ENCODE measurements at places on chromosomes 7 and 10.

DNA sequence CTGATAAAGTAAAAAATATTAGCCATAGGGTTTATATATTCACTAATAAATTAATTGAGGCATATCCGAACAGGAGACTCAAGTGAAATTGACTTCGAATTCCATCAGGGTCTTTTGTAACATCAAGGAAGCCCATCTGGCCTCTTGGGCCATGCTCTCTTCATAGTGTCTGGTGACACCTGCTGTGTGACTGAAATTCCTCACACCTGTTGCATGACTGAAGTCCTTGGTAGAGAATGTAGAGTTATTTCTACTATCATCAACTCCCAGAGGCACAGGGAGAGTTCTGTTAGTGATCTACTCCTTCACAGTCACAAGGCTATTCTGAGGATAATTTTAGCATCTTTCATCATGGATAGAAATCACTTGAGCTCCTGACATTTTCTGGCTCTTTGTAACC lies 138.3 kb upstream of the LSM8 start:
- no peak for DNase-seq

GRCh38 chr7:79055722-79056415 lies 397.6 kb downstream of the MAGI2 start:
- no peak for DNase-seq

GRCh38 chr10:110983466-110983865 lies 64.1 kb downstream of the SHOC2 start:
- no peak for DNase-seq

GRCh38 chr7:108020585-108020984 lies 17.6 kb upstream of the LAMB1 start:
- DNase-seq, result no peak

- no peak for DNase-seq
Measured at GRCh38 chr7:116799916-116800315, 62.5 kb upstream of the CAPZA2 start.

- DNase-seq, result peak; percentile 13
Measured at GRCh38 chr7:37732253-37732652, 48.7 kb downstream of the GPR141 start.

DNA sequence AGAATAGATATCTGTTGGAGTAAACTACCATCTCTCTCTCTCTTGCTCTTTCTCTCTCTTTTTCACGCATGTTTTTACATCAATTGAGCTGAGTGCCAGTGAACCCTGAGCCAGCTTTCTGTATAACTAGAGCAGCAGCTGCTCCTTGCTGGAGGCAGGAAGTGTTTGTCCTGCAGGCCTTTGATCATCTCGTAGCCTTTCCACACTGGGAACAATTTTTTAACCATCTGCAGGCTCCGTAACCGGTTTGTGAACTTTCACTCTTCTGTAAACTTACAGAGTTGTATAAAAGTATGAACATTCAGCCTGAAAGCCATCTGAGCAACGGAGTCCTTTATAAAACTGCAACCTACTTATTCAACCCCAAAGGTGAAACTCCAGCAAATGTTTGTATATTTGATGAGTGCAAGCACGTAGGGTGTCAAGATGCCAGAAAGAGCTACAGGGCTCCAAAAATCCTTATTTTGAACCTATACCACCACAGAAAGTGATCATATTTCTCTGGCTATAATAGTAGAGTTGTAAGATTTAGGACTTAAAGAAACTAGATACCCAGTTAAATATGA lies 162.8 kb upstream of the NFE2L3 start:
- no peak for DNase-seq

- DNase-seq, result no peak
Measured at GRCh38 chr7:50554431-50555322, 10.5 kb downstream of the DDC start.

DNA sequence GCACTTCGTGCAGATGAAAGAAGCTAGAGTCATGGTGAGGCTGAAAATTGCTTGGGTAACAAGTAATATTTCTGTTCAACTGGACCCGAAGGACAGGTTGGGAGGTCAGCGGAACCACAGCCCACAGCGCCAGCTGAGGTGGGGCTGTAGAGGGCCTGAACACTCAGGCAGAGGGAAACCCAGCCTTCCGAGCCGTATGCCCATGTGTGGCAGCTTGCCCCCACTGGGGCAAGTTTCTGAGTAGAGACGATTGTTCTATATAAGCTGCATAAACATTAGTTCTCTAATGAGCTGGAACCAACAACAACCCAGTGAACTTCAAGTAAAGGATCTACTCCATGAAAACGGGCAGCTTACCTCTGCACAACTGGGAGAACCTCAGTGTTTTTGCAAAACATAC lies 58.4 kb upstream of the TNS3 start:
- no peak for DNase-seq

DNA sequence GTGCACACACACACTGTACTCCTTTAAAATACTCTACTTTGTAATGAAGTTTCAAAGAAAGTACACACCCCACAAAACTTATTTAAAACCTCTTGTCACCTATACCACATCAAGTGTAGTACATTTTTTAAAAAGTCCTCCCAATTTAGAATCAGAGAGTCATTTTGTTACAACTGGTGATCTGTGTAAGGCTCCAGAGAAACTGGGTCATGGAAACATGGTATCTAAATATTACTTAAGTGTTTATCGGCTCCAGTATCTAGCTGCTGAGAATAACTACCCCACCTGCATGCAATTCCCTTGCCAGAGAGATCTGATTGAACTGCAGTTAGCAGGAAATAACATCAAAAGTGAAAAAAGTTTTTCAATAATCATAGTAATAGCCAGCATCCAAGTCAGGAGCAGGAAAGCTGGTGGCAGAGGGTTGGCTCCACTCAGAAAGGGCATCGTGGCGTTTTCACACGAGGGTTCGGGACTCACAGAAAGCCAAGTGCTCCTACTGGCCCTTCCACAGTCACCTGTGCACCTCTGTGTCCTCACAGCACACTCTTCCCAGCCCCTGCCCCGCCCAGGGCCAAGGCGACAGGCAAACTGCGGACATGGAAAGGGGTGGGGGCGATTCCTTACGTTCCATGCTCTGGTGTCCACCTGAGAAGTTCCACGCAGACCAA lies 6.5 kb downstream of the RGS10 start:
- no peak for DNase-seq
